Common myeloid progenitor, CD34-positive (primary cell): ENCODE measurements at places on chromosomes 4 and X.

GRCh38 chr4:40228497-40229365 lies 31.9 kb downstream of the RHOH start:
- no peak overlapping the region for H3K27ac ChIP-seq
- no peaks in the 10 kb centered on the region for H3K27me3 ChIP-seq
- no peak for DNase-seq
- no peak overlapping the region for H3K4me3 ChIP-seq
- H3K4me1 ChIP-seq: peaks cover 11% of the 10 kb centered on the region

- no peaks in the 10 kb centered on the region for H3K27me3 ChIP-seq
- H3K4me1 ChIP-seq: peaks cover 16% of the 10 kb centered on the region
Observed at GRCh38 chr4:69760455-69760854, at the start of gene SULT1B1. TSS of gene SULT1B1 (minus strand) at chr4:69760620. CDS start at chr4:69755217, 5,403 bp downstream.

DNA sequence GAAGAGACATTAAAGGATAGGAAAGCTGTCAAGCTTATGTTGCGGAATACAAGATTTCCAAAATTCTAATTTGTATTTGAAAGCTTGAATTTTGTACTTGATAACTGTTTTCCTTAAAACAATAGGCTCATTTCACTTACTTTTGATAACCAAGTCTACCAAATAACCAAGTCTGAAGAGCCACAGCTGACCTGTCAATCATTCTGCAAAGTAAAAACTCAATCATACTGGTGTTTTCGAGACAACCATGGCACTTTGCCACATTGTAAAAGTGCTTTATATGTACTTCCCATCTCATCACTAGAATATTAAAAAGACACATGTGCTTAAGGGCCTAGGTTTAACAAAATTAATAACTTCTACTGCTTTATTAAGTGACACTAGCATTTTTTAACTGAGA lies 47.9 kb downstream of the LEF1 start:
- H3K36me3 ChIP-seq: no peaks in the 10 kb centered on the region
- H3K27me3 ChIP-seq: no peaks in the 10 kb centered on the region
- no peak overlapping the region for H3K27ac ChIP-seq

DNA sequence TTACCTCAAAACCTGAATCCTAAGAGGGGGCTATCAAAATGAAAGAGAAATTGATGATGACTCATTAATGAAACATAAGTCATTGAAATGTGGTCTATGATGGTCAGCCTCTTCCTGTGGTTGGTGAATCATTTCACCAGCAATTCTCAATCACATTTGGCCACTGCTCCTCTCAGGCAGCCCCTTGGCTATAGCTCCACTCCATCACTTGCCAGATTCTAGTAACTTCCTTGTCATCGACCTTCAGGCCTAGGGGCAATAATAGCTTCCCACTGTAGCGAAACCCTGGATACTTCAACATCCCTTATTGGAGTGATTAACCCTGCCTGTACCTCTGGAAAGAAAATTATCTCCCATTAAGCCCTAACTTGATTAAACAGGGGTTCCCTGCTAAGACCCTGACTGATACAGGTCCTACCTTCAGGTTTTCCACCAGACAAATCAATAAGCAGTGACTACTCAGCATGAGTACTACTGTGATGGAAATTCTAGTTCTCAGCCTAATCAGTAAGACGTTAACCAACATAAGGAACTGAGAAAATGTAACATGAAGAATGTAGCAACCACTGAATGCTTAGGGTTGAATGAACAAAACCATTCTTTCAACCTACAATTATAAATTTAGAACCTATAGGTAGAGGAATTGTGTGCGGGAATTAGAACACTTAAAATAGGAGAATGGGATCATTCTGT lies 30.4 kb downstream of the ADH7 start:
- no peaks in the 10 kb centered on the region for H3K36me3 ChIP-seq
- H3K27me3 ChIP-seq: no peaks in the 10 kb centered on the region
- peak; percentile 73 for DNase-seq
- H3K4me3 ChIP-seq: no peak overlapping the region
- H3K4me1 ChIP-seq: no peaks in the 10 kb centered on the region
- H3K27ac ChIP-seq: no peak overlapping the region

- no peaks in the 10 kb centered on the region for H3K4me1 ChIP-seq
- no peak overlapping the region for H3K27ac ChIP-seq
- no peaks in the 10 kb centered on the region for H3K27me3 ChIP-seq
Observed at GRCh38 chr4:38752372-38752940, 30.3 kb downstream of the TLR10 start.

GRCh38 chrX:100194082-100194775 lies 215.8 kb downstream of the PCDH19 start:
- H3K27me3 ChIP-seq: no peaks in the 10 kb centered on the region
- H3K4me3 ChIP-seq: no peak overlapping the region
- no peaks in the 10 kb centered on the region for H3K4me1 ChIP-seq

DNA sequence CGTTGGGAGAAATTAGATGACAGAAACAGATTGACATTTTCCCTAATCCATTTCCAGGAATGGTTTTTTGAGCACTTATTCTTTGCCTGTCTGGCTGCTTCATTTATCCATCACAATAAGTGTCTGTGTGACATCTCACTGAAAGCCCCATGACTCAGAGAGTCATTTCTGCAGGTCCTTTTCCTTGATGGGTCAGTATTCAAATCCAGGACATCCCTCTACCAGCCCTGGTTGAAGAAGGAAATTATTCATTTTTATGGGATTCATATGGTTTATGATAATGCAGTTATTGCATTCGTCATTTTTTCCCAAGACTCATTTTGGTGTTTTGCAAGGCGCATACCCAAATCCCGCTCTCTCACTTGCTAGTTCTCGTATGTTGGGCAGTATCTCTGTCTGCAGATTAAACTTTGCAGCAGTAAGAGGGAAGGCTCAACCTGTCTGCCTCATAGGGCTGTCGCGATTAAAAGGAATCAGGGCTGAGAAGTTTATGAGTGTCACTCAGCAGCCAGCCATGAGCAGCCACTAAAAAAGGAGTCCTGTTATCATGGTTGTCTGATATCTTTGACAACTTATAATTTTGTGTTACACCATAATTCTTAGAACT lies 44.0 kb downstream of the GYG2 start:
- H3K4me3 ChIP-seq: no peak overlapping the region
- H3K4me1 ChIP-seq: no peaks in the 10 kb centered on the region
- no peak for DNase-seq
- H3K36me3 ChIP-seq: no peaks in the 10 kb centered on the region
- no peak overlapping the region for H3K27ac ChIP-seq
- H3K27me3 ChIP-seq: no peaks in the 10 kb centered on the region

- no peaks in the 10 kb centered on the region for H3K27me3 ChIP-seq
- no peak overlapping the region for H3K27ac ChIP-seq
- H3K4me1 ChIP-seq: peaks cover 4% of the 10 kb centered on the region
- H3K36me3 ChIP-seq: no peaks in the 10 kb centered on the region
- no peak overlapping the region for H3K4me3 ChIP-seq
Observed at GRCh38 chrX:65644621-65645289, 22.7 kb upstream of the MSN start.

DNA sequence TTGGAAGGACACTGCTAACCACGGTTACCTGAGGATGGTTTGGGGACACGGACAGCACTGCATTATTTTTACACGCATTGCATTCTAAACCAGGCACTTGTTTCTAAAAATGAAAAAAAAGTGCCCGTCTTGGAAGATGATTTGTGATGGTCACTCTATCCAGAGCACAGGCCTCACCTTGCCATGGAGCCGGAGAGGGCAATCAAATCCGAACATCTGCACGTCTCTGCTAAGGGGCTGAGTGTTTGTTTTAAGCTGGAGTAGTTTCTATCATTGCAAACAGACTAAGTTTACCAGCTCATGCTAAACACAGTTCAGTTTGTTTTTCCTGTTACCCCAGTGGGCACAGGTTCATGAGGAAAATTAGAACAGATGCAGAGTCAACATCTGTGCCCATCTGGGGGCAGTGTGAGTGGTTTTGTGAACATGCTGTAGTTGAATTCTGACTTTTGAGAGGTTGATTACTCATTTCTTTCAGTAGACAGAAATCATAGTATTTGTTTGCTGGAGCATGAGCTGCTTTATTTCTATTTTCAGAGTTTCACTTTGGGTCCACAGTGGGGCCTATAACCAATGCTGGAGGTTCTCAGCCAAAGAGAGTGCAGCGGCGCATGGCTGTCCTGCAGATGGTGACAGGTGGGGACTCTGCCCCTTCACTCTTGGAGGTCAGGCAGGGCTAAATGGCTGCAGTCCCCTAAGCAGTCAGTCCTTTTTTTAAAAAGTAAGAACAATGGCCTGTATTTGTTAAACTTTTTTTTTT lies 65.4 kb upstream of the ENPP6 start:
- no peak overlapping the region for H3K27ac ChIP-seq
- H3K27me3 ChIP-seq: no peaks in the 10 kb centered on the region
- no peaks in the 10 kb centered on the region for H3K36me3 ChIP-seq
- peaks cover 7% of the 10 kb centered on the region for H3K4me1 ChIP-seq

DNA sequence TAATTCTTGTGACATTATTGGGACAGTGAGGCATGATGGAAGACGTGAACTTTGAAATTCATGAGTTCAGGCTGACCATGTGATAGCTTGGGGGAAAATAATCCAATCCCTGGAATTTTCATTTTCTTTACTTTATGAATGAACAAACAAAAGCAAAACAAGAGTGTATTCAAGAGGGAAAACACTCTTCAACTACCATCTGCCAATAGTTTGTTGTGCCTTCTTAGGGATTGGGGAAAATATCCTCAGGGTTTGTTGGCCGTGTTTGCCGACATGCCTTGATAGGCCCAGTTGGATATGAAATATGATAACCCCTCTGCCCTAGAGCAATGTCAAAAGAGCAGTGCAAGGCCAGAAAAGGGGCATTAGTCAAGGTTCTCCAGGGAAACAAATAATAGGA lies 80.8 kb upstream of the CLNK start:
- no peaks in the 10 kb centered on the region for H3K4me1 ChIP-seq
- no peaks in the 10 kb centered on the region for H3K27me3 ChIP-seq
- H3K36me3 ChIP-seq: no peaks in the 10 kb centered on the region
- no peak overlapping the region for H3K4me3 ChIP-seq

DNA sequence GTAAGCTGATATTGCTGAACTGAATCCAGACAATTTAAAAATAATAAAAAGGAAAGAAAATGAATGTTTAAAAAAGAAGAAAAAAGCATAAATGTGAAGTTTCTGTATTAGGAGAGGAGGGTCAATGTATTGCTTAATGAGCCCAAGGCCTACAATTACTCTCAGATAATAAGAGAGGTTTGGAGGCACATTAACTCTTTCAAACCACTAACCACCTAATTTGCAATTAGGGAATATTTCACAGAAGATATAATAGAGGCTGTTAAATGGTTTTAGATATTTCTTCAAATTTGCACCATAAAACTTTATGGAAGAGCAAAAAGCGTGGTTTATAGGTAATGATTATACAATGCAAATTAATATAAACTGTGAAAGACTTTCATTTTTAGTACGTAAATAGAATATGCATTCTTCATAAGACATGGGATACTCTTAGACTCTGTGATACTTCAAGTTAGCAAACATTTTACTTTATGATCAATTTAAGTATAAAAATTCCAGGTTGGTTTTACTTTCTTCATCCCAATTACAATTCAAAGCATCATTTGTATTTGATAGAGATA lies 364.2 kb upstream of the GALNTL6 start:
- H3K27ac ChIP-seq: no peak overlapping the region
- H3K27me3 ChIP-seq: no peaks in the 10 kb centered on the region
- H3K4me1 ChIP-seq: no peaks in the 10 kb centered on the region
- DNase-seq: no peak

GRCh38 chrX:149145845-149146285 lies 359.2 kb downstream of the IDS start:
- H3K27ac ChIP-seq: no peak overlapping the region
- peaks cover 8% of the 10 kb centered on the region for H3K27me3 ChIP-seq
- peaks cover 5% of the 10 kb centered on the region for H3K4me1 ChIP-seq
- H3K4me3 ChIP-seq: no peak overlapping the region
- DNase-seq: peak; percentile 73

GRCh38 chrX:119762718-119763117 lies 4.3 kb downstream of the SOWAHD start:
- H3K36me3 ChIP-seq: no peaks in the 10 kb centered on the region
- H3K27ac ChIP-seq: no peak overlapping the region
- no peaks in the 10 kb centered on the region for H3K27me3 ChIP-seq
- H3K4me3 ChIP-seq: no peak overlapping the region
- no peak for DNase-seq

GRCh38 chr4:16377887-16378286 lies 151.6 kb upstream of the TAPT1 start:
- no peaks in the 10 kb centered on the region for H3K36me3 ChIP-seq
- H3K4me1 ChIP-seq: no peaks in the 10 kb centered on the region
- H3K4me3 ChIP-seq: no peak overlapping the region
- no peaks in the 10 kb centered on the region for H3K27me3 ChIP-seq
- no peak for DNase-seq
- no peak overlapping the region for H3K27ac ChIP-seq

GRCh38 chr4:139537292-139537691 lies 18.7 kb downstream of the SETD7 start:
- peaks cover 29% of the 10 kb centered on the region for H3K36me3 ChIP-seq
- no peaks in the 10 kb centered on the region for H3K4me1 ChIP-seq
- DNase-seq: no peak
- no peak overlapping the region for H3K4me3 ChIP-seq
- H3K27ac ChIP-seq: no peak overlapping the region

GRCh38 chrX:132467989-132468388 lies 20.8 kb downstream of the MBNL3 start:
- peaks cover 1% of the 10 kb centered on the region for H3K4me1 ChIP-seq
- no peak for DNase-seq
- no peaks in the 10 kb centered on the region for H3K36me3 ChIP-seq

DNA sequence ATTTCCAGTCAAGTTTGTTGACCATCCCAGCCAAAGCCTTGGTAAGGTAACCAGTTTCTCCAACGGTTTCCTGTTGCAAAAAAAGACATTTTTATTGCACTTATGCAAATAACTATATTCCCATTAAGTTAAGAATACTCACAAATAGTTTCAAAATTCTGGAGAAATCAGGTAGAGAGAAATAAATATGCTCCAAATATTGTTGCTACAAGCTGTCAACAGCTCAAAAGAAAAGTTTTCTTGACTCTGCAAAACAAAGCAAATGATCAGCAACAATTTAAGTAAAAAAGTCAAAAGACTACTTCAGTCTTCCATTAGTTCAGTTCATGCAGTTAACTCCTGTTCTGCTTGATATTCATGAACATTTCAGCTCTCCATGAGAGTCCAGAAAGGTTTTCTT lies 49.0 kb upstream of the UGT8 start:
- no peak overlapping the region for H3K4me3 ChIP-seq
- no peak overlapping the region for H3K27ac ChIP-seq
- H3K36me3 ChIP-seq: no peaks in the 10 kb centered on the region

DNA sequence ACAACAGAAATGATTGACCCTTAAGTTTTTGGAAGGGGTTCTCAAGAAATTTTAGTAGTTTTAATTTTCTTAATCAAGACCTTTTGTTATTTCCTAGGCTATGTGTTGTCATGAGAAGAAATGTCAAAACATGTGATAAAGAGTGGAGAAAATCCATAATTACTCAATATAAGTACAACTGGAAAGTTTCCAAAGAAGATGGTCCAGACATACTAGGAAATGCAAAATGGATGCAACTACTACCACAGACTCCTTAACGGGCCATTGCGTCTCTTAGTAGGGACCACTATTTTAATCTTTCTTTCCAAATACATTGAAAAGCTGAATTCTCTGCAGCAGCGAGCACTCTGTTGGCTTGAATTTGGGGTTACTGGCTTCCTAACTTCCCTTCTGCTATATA lies 148.8 kb downstream of the NWD2 start:
- no peak overlapping the region for H3K4me3 ChIP-seq
- H3K27me3 ChIP-seq: no peaks in the 10 kb centered on the region
- no peak for DNase-seq
- no peaks in the 10 kb centered on the region for H3K36me3 ChIP-seq
- H3K27ac ChIP-seq: no peak overlapping the region
